ENCODE measurements at places on chromosomes 3 and 15. TPM values are rescaled to one million over a fixed set of nuclear protein-coding genes. Genes with fewer than 3 reads are reported as not detected.

GRCh38 chr15:85749261-85750151 lies 45.2 kb downstream of the KLHL25 start:
- no peak overlapping the region for H3K27ac ChIP-seq
- H3K4me3 ChIP-seq, result no peak overlapping the region
- no peaks in the 10 kb centered on the region for H3K4me1 ChIP-seq
- H3K36me3 ChIP-seq, result peaks cover 5% of the 10 kb centered on the region

DNA sequence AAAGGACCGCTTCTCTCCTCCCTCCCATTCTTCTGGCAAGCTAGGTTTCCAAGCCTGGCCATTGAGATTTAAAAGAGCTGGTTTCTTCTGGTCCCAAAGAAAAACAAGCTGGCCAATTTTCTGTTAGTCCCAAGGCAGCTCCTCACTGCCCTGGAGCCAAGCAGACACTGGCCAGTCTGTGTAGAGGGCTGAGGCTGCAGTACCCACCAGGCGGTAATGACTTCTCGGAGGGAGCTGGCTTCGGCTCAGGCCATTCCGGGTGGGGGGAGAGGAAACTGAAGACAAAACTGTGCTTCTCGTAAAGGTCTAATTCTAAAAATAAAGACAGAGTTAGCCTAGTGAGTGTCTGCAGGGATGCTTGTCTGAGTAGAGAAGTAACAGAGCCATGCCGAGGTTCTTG lies 78.5 kb upstream of the SMAD3 start:
- no peak overlapping the region for H3K4me3 ChIP-seq
- no peaks in the 10 kb centered on the region for H3K36me3 ChIP-seq
- H3K27me3 ChIP-seq, result no peaks in the 10 kb centered on the region

The PKM gene
- 1,539 TPM for polyA plus RNA-seq

The SLC24A5 gene
- polyA plus RNA-seq, result not detected

- H3K27me3 ChIP-seq, result no peaks in the 10 kb centered on the region
- no peaks in the 10 kb centered on the region for H3K4me1 ChIP-seq
- no peak overlapping the region for H3K27ac ChIP-seq
- DNase-seq, result no peak
Observed at GRCh38 chr3:15120986-15121385, 22.0 kb upstream of the RBSN start.

The SLC7A14 gene
- 2.7 TPM for polyA plus RNA-seq

The A4GNT gene
- polyA plus RNA-seq, result not detected
